Vagina (tissue), 2 donors: ENCODE measurements at places on chromosomes 1 and 21.

GRCh38 chr1:171805395-171806115, 24.1 kb downstream of the METTL13 start:
- H3K27me3 ChIP-seq, result no peaks in the 10 kb centered on the region
- no peaks in the 10 kb centered on the region for H3K36me3 ChIP-seq
- no peak overlapping the region for H3K27ac ChIP-seq
- no peak for DNase-seq
- H3K4me1 ChIP-seq, result peaks cover 10% of the 10 kb centered on the region

GRCh38 chr1:57279909-57280666, 143.8 kb downstream of the DAB1 start:
- H3K27me3 ChIP-seq, result no peaks in the 10 kb centered on the region
- no peak overlapping the region for H3K4me3 ChIP-seq
- no peak overlapping the region for H3K27ac ChIP-seq
- no peaks in the 10 kb centered on the region for H3K36me3 ChIP-seq
- no peaks in the 10 kb centered on the region for H3K4me1 ChIP-seq

GRCh38 chr1:22210176-22210575, 67.3 kb upstream of the WNT4 start:
- no peaks in the 10 kb centered on the region for H3K4me1 ChIP-seq
- no peak overlapping the region for H3K27ac ChIP-seq
- no peaks in the 10 kb centered on the region for H3K27me3 ChIP-seq
- DNase-seq, result no peak

GRCh38 chr1:7621334-7622219, 149.5 kb upstream of the VAMP3 start:
- no peaks in the 10 kb centered on the region for H3K4me1 ChIP-seq
- no peaks in the 10 kb centered on the region for H3K27me3 ChIP-seq
- H3K4me3 ChIP-seq, result no peak overlapping the region
- DNase-seq, result no peak
- no peaks in the 10 kb centered on the region for H3K36me3 ChIP-seq

DNA sequence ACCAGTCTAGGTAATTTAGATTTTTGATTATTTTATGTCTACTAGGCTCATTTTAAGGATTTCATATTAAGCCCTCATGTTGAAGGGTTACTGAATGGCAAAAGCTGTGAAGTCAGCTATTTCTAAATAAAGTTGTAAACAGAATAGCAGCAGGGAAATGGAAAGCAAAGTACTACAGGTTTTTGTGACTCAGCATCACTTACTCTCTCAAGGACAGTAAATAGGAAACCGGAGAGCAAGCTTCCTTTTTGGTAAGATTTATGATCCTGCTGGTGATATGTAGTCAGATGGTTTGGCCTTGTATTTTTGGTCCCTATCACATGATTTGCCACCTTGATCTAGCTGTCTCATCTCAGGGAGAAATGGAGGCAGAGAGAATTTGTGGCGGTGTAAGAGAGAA, 226.0 kb downstream of the RPS6KC1 start:
- H3K4me1 ChIP-seq, result no peaks in the 10 kb centered on the region
- no peaks in the 10 kb centered on the region for H3K27me3 ChIP-seq
- no peak overlapping the region for H3K4me3 ChIP-seq
- no peak for DNase-seq
- H3K27ac ChIP-seq, result no peak overlapping the region
- H3K36me3 ChIP-seq, result no peaks in the 10 kb centered on the region

GRCh38 chr1:29256394-29256793, 20.1 kb downstream of the PTPRU start:
- peaks cover 22% of the 10 kb centered on the region for H3K4me1 ChIP-seq
- H3K27me3 ChIP-seq, result no peaks in the 10 kb centered on the region
- H3K4me3 ChIP-seq, result no peak overlapping the region
- no peaks in the 10 kb centered on the region for H3K36me3 ChIP-seq

DNA sequence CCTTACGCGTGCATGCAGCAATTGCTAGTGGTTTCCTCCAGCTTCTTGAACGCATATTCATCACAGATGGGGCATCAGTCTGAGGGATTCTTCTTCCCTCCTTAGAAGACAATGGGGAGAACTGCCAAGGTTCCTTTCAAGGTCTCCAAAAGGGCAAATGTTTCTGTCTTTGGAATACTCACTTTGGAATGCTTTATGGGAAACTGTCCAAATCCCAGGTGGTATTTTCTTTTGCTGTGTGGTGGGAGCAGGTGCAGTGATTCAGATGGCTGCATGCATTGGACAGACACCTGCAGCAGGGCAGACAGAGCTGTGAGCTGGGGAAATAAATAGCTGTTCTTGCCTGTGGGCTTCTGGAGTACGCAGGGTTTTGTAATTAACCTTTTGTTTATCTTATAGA, 40.5 kb downstream of the URB2 start:
- no peak overlapping the region for H3K27ac ChIP-seq
- no peak overlapping the region for H3K4me3 ChIP-seq
- DNase-seq, result peak; percentile 27
- H3K36me3 ChIP-seq, result no peaks in the 10 kb centered on the region

DNA sequence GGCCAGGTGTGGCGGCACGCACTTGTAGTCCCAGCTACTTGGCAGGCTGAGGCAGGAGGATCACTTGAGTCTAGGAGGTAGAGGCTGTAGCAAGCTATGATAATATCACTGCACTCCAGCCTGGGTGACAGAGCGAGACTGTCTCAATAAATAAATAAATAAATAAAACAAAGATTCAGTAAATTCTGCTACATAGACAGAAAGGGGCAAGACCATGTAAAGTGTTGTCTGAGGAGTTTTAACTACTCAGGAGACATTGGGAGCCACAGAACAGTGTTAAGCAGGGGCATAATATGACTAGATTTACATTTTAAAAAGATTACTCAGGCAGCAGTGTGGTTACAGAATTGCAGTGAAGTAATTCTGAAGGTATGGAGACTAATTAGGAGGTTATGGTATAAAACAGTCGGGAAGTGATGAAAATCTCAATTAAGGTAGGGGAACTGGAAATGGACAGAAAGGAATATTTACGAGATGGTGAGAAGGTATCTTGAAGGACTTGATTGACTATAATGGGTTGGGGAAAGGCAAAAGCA, 94.7 kb downstream of the ATP1B1 start:
- H3K27me3 ChIP-seq, result no peaks in the 10 kb centered on the region
- no peaks in the 10 kb centered on the region for H3K4me1 ChIP-seq
- H3K36me3 ChIP-seq, result no peaks in the 10 kb centered on the region
- H3K4me3 ChIP-seq, result no peak overlapping the region
